Stimulated activated CD8-positive, alpha-beta memory T cell treated with anti-CD3 and anti-CD28 coated beads, Interleukin-7, amount 100 ng/mL, for 4 hours (primary cell): ENCODE measurements at places on chromosomes 2 and 18.

DNA sequence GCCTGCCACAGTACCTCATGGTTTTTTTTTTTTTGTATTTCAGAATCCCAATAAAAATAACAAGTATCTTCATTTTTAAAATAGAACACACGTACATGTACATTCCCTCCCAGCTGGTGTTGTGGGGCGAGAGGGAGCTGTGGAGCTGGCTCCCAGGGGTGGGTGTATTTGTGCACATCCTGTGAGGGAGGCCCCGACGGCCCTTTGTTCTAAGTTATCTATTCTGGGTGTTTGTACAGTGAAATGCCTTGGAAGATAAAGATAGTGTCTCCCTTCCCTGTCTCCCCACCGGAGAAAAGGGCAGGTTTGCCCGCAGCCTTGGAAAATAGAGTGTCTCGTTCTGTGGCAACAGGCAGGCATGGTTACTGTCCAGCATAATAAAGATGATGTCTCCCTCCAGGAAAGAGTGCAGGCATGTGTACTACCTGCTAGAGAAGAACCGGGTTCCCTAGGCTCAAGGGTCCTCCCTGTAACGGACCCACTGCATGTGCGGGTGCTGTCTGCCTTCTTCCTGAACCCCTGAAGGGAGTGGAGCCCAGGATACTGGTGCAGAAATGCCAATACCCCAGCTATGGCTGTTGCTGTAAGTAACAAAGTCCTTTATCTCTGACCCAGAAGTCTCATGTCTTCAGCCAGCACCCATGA lies 12.1 kb upstream of the ALLC start:
- DNase-seq = no peak

DNA sequence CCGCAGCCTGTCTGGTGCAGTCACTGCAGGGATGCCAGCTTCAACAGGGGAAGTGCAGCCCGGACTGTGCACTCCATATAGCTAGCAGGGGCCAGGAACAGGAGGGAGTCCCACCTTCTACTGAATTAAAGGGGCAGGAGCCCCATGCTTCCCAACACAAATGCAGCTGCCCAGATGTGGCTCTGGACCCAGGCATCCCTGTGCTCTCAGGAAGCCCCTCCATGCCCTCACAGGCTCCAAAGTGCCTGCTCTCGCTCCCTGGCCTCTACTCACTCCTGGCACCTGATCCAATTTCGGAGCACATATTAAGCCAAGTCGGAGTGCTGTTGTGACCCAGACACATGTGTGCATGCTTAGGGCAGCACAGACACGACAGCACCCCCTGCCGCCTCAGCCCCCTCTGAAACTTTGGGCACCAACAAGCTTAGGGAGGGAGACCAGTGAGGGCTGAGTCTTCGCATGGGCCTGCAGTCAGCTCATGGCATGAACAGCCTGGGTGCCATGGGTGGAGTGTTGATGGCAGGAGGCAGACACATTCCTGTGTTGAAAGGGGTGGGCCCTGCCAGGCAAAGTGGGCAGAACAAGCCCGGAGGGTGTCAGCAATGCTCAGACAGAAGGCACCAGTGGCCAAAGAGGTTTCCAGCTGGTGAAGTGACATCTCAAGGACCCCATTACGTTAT lies 83.5 kb downstream of the ZNF804A start:
- DNase-seq = no peak

- no peak for DNase-seq
These were observed 161.6 kb downstream of the LDLRAD4 start for GRCh38 chr18:13379930-13380690.

GRCh38 chr2:30192314-30192713 lies 39.0 kb upstream of the LBH start:
- no peak for DNase-seq

GRCh38 chr2:121177896-121178295 lies 107.1 kb downstream of the TFCP2L1 start:
- no peak for DNase-seq

- DNase-seq = no peak
These were observed 77.8 kb downstream of the ANTXR1 start for GRCh38 chr2:69090820-69091219.

DNA sequence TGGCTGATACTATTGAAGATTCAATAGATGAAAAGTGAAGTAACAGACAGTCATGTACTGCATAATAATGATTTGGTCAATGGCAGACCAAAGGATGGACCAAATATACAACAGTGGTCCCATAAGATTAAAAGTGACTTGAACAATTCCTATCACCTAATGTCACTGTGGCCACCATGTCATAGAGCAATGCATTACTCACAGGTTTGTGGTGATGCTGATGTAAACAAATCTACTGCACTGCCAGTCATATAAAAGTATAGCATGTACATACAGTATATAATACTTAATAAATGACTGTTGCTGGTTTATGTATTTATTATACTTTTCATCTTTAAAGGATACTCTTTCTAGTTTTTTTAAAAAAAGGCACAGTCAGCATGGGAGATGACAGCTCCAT lies 99.9 kb downstream of the USP34 start:
- DNase-seq = no peak

DNA sequence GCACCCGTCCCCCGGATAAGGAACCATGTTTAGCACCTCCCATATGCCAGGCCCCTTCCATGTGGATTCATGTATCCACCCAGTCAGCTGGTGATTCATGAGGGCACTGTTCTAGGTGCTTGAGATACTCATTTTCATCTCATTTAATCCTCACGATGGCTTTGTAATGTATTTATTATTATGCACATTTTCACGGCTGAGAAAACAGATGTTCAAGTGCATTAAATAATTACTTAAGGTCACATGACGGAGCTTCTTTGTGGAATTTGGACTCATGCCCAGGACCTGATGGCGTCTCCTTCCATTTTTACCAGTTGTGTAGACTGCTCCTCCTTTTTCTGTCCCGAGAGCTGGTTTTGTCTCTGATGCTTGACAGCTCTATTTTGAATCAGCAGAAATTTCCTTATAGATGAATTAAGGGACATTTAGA lies 72.2 kb upstream of the RBM44 start:
- DNase-seq = no peak

GRCh38 chr2:215465256-215465655 lies 29.4 kb upstream of the FN1 start:
- DNase-seq = no peak
